ENCODE measurements at places on chromosomes 2 and 18.
A peak's percentile ranks its signal among the peaks of the same experiment; 100 is the strongest.

DNA sequence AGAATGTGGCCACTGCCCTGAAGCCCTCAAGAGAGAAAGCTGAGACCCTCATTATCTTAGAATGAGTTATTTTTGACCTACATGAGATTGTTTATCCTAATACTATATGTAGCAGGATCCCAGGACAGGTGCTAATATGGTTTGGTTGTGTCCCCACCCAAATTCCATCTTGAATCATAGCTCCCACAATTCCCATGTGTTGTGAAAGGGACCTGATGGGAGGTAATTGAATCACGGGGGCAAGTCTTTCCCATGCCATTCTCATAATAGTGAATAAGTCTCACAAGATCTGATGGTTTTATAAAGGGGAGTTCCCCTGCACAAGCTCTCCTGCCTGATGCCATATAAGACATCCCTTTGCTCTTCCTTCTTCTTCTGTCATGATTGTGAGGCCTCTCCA lies 76.8 kb downstream of the CCBE1 start:
- no peak for DNase-seq

DNA sequence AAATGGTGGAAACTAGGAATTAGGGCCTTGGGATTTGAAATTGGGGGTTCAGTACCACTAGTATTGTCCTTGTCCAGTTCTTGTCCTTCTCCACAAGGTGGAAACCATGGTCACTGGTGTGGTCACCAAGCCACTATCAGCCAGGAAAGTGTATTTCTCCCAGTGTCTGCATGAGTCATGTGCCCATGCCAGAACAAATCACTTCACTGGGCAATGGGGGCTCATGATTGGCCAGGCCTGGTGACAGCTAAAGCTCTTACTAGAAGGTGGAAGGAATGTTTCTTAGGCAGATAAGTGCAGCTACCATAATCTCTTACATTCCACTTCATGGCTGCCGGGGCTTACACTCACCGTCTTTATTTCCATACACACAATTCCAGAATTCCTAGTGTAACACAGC lies 124.8 kb upstream of the TACR1 start:
- DNase-seq: peak; percentile 37

DNA sequence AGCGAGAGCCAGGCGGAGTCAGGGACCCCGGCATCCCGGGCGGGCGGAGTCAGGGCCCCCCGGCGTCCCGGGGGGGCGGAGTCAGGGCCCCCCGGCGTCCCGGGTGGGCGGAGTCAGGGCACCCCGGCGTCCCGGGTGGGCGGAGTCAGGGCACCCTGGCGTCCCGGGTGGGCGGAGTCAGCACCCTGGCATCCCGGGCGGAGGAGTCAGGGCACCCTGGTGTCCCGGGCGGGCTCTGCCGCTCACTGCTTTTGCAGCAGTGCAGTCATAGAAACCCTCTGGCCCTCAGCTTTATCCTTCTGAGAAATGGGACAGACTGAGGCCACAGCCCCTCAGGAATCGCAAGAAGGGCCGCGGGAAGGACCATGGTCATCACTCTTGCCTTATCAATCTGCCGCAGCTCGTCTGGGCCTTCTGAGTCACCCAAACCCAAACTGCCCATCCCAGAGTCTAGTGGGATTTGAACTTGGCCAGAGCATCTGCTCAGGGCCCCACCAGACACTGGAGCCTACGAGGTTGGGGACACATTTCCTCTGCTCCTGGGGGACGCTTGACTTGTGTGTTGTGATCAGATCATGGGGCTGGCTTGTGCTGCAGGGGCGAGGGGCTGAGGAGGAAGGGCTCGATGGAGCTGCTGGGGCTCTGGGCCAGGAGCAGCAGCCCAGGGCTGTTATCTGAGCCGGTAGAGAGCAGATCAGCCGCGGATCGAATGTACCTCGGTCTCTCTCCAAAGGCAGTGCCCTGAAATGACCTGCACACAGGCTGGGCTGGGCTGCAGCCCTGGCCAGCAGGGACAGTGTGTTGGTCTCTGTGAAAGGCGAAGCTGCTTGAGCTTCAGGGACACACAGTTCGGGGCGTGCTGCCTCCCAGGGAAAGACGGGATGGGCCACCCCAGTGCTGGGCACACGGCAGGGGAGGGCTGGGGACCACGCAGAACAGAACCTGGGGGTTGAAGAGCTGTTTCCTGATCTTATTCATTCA lies 290.1 kb upstream of the HDAC4 start:
- DNase-seq: no peak

DNA sequence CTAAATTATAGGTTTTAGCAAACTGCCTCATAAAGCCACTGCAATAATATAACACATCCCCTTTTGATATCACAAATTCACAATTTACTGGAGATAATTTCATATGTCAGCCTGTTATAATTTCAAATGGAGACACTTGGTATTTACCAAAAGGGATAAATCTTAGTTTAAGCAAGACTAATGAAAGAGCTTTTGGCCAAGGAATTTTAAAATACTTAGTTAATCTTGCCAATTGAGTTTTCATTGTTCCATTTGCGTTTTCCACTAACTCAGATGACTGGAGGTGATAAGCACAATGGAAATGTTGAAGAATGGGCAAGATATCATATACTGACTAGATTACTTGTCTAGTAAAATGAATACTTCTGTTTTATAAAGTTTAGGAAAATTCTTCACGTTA lies 379.3 kb upstream of the SYT4 start:
- no peak for DNase-seq

DNA sequence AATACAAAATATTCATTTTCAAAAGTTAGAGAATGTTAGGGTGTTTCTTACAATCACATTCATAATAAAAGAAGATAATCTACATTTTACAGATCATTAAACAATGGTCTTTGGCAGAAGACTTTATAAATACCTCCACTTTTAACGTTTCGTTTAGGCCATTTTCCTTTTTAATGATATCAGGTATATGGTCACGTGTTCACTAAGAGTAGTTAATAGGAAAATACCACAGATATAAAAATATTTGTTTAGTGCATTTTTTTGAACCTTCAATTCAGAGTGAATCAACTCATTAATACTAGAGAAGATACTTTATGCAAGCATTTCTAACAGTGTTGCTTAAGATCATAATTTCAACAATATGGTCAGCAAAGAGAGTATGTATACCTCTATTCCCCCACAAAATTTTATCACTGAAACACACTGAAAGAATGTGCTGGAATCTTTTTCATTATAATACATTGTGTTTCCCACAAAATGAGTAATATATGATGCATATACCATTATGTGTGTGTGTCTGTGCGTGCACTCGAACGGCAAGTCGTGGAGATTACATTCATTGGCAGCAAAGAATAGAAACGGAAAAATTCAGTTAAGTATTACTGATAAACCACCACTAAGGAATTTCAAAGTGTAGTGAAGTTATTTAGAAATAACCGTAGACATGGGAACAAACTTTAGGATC lies 319.9 kb upstream of the THUMPD2 start:
- DNase-seq: no peak

GRCh38 chr2:3324036-3324386 lies 53.6 kb downstream of the EIPR1 start:
- no peak for DNase-seq

- no peak for DNase-seq
Observed at GRCh38 chr18:74832999-74833398, 235.3 kb downstream of the ZNF407 start.

DNA sequence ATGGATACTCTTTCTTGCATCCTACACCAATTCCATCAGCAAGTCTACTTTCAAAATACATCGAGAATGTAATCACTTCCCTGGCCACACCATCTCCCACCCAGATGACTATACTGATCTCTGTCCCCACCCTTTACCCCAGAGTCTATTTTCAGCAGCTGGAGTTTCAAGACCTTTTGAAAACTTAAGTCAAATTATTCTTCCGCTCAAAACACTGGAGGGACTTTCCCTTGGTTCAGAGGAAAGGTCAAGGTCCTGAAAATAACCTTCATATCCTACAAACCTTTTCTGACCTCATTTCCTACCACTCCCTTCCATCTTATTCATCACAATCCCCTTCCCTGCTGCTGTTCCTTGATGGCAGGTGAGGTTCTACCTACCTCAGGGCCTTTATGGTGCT lies 58.8 kb upstream of the LYPD6 start:
- DNase-seq: no peak

DNA sequence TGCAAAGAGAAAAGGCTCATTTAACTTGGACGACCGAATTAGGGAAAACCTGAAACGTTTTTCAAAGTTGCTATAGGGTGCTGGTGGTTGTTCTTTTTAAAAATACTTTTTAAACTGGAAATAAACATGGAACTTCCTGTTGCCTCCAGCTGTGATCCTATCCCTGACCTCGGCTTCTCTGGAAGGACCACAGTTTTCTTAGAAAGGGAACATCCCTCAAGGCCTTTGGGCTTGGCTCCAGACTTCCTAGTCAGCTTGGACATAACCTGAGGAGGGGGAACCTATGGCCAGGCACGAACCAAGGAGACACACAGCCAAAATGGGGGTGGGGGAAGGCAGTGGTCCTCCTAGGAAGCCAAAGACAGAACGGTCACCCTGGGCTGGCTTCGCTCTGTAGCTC lies 57.7 kb downstream of the CENPO start:
- no peak for DNase-seq

- no peak for DNase-seq
Observed at GRCh38 chr2:34474646-34475045, 875.5 kb upstream of the FAM98A start.

GRCh38 chr2:11404376-11405073 lies 60.1 kb upstream of the ROCK2 start:
- DNase-seq: no peak

- no peak for DNase-seq
Observed at GRCh38 chr2:173851141-173851641, 114.0 kb downstream of the SP3 start.

- DNase-seq: no peak
Observed at GRCh38 chr2:22481486-22482259, 903.3 kb upstream of the KLHL29 start.

GRCh38 chr2:120482334-120482733 lies 136.4 kb downstream of the INHBB start:
- no peak for DNase-seq

GRCh38 chr2:177183860-177184259 lies 28.7 kb upstream of the HNRNPA3 start:
- DNase-seq: no peak

DNA sequence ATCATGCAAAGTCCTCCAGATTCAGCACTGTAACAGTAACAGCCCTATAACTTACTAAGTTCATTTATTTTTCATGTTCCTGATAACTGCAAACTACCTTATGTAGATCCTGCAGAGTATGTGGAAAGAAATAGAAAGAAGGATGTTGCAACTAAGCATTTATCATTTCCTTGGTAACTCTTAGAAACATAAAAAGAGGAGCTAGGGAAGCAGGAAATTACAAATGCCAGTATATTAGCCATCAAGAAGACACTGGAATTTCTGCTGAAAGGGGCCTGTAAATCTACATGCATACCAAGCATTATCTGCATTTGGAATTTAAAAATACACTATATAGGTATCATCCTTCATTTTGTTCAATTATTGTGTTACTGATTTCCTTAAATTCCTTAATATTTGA lies 66.8 kb downstream of the PDE11A start:
- DNase-seq: peak; percentile 9

DNA sequence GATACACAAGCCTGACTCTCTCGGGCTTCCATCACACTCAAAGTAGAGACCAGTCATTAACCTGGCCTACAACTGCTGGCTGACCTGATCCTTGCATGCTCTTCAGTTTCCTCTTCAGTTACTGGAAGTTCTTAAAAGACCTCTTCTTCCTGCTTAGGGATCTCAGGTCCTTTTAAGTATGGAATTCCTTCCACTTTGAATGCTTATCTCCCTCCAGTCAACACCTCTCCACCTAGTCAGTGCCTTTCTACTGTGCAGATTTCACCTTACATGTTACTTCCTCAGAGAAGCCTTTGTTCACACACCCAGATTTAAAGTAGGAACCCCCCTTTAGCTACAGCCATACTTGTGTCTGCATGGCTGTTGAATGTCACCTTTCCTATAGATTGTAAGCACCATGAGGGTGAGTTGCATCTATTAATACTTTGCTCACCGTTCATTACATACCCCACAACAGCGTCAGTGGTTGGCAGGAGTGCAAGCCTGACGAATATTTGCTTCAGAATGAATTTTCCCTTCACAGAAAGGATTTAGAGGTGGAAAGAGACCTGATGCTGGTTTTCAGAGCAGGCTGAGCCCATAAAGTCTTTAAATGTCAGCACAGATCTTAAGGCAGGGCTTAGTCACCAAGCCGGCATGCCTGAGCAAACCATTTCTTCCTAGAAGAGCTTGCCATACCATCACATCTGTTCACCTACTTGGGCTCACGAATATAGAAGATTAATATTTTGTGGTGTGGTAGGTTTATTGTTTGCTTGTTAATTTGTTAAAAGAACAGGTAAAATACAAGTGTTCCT lies 90.1 kb downstream of the ACVR1 start:
- DNase-seq: peak; percentile 35

DNA sequence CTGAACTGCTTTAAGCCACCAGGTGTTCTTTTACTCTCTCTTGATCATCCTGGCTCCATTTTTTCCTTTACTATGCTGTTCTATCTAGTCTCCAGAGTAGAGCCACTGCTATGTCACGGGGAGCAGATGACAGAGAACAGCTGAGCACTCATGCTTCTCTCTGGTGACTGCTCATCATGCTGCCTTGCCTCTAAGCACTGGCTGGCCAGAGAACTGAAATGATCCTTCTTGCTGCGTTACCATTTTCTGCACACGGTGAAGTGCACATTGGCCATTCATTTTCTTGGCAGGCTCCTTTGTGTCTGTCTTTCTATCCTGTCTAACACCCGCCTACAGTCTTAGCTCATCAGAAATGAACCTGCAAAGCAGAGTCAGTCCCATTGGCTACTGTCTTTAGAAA lies 86.0 kb downstream of the KCTD1 start:
- no peak for DNase-seq

DNA sequence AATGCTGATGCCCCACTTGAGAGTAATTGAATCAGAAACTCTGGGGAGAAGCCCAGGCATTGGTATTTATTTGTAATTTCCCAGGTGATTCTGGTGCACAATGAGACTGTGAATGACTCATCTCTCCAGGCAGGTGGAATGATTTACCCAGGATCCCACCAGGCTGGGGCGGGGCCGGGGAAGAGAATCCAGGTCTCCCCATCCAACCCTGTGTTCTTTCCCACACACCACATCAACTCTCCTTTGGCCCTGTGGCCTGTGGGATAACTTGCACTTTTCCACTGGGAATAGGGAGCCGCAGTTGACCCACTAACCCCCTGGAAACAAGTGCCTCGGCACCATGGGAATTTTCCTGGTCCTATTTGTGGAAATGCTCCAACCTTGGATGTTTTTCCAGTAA lies 409.8 kb downstream of the ZNF521 start:
- no peak for DNase-seq

DNA sequence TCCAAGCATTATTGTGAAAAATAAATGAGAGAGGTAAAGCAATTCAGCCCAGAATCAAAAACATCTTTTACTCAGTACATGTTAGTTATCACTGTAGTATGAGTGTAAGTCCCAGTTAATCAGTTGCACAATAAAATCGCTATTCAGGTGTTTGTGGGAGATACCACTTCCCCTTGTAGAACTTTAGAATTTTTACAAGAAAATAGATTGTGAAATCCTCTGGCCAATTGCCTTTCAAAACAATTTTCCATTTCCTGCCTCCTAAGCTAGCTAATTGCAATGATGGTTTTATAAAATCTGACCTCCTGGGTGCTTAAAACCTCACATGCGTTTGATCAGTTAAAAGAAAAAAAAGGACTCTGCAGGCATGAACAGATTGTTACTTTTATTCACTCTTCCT lies 332.5 kb downstream of the PID1 start:
- DNase-seq: peak; percentile 58
